IMR-90 (cell line): ENCODE measurements at places on chromosomes 4 and X. TPM values are rescaled to one million over a fixed set of nuclear protein-coding genes. Genes with fewer than 3 reads are reported as not detected.
A peak's percentile ranks its signal among the peaks of the same experiment; 100 is the strongest.

GRCh38 chr4:38860788-38861424, 4.3 kb upstream of the TLR6 start:
- DNase-seq: peak; percentile 26

DNA sequence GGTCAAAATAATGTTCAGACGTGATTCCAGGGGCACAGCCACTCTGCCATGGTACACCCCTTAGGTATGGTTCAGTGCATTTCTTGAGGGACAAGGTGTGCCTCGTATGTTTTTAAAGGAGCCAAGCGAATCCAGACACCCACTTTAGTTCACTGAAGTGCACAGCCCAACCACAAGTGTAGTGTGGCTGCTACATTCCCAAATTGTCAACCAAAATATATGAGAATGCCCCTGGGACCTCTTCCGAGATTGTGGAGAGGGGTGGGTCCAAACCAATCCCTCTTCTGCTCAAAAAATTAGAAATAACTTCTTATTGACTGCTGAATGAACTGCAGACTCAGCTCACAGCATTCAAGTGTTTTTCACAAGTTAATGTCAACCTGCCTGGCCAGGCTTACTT, 7.4 kb upstream of the BRS3 start:
- DNase-seq: no peak

DCAF8L2 gene
- not detected in 2 replicates for total RNA-seq

- DNase-seq: no peak
Observed at GRCh38 chrX:25158635-25159034, 142.9 kb upstream of the ARX start.

GRCh38 chr4:53465281-53465680, 87.8 kb downstream of the FIP1L1 start:
- peak; percentile 31 for DNase-seq

TRIM2 gene
- total RNA-seq: 52.2 and 64.2 TPM in 2 replicates

KDM6A gene
- total RNA-seq: 24.9 and 25.3 TPM in 2 replicates

- DNase-seq: peak; percentile 4
Observed at GRCh38 chr4:23373261-23373660, 516.6 kb downstream of the PPARGC1A start.

TLR6 gene
- total RNA-seq: 3.9 and 4.4 TPM in 2 replicates

DNA sequence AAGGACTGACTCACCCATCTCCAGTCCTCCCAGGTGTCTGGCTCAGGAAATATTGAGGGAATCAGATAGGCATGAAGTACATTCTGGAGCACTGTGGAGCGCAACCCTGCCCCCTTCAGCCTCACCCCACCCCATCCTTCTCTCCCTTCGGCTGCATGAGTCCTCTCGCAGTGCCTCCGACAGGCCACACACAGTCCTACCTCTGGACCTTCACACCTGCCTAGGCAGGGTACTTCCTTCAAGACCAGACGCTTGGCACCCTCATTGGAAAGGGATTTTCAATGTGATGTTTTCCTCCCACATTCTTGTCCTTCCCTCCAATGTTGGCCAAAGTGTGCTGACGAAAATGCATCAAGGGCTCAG, 26.8 kb upstream of the PPP2R2C start:
- DNase-seq: no peak

DNA sequence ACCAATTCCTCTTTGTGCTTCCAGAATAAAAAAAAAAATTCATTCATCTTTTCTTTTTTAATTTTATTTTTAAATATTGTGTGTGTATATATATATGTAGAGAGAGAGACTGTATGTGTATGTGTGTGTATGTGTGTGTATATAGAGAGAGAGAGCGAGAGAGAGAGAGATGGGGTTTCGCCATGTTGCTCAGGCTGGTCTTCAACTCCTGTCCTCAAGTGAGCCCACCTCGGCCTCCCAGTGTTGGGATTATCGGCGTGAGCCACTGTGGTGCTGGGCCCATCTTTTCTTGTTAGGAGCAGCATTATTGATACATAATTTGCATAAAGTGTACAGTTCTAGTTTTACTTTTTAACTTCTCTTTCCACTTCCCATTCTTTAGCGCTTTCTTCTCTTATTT, 33.6 kb downstream of the KDM6A start:
- DNase-seq: no peak

DNA sequence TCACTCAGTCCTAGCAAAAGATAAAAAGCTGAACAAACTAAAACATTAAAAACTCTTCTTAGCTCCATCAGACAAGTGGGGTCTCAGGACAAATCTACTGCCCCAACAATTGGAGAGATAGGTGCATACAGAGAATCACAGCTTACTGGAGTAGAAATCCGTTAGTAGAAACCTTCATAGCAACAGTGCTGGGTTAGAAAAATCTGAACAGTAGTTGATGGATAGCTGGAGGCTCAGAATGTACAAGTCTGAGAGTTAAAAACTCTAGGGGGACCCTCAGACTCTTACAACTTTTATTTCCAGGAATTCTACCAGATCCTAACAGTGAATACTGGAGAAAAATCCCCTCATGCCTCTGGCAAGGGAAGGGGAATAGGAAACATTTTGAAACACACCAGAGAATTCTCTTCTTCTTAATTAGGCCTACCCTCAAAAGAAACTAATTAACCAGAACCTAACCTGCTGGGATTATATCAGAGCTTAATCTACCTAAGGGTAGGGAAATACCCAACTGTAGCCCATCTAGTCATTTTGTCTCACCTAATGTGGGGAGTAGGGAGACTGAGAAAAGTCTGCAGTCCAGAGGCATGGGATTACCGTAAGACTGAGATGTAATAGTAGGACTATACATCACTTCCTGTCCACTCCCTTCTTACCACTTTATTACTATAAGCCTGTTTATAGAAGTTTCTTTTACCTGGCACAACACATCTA, 165.0 kb upstream of the CTSO start:
- peak; percentile 13 for DNase-seq

DNA sequence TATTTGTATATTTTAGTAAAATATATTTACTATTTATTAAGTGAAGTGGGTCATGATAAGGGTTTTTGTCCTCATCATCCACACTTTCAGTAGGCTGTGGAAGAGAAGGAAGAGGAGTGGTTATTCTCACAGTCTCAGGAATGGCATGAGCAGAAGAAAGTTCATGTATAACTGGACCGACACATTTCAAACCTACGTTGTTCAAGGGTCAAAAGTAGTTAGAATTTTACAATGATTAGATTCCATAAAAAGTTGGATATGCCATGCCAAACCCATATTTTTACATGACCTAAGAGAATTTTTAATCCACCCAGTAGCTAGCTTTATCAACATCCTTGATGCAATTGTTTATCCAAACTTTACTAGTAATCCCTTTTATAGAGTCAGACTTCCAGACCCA, 15.6 kb upstream of the MAGEA8 start:
- no peak for DNase-seq
